NCI-H1092 treated with DMSO at 0.1 percent for 48 hours (cell line): ENCODE measurements at places on chromosomes 7 and 10.
A peak's percentile ranks its signal among the peaks of the same experiment; 100 is the strongest.

DNA sequence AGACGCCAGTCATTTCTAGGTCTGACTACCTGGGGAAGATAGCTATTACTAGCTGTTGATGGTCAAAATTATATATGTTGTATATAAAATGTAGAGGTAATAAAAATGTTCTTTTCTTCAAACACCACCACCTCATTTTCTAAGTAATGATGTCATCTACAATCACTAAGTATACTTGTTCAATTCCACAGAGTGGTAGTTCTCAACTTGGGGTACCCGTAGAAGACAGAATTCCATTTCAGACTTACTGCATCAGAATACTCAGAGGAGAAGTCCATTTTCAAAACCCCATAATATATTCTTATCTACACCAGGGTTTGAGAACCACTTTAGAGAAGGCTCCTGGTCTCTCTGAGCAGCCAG, 191.9 kb downstream of the PTN start:
- no peak for DNase-seq

GRCh38 chr7:92715963-92716362, 120.4 kb downstream of the CDK6 start:
- no peak for DNase-seq

GRCh38 chr7:130272381-130273080, 5.9 kb downstream of the CPA2 start:
- peak; percentile 83 for DNase-seq

GRCh38 chr7:8105449-8106095, 137.0 kb downstream of the GLCCI1 start:
- no peak for DNase-seq

- DNase-seq: no peak
These were observed 12.6 kb downstream of the TSPAN15 start for GRCh38 chr10:69463886-69464285.

GRCh38 chr7:95334447-95334846, 10.1 kb upstream of the PON1 start:
- no peak for DNase-seq

GRCh38 chr7:131605280-131605878, 49.0 kb upstream of the PODXL start:
- no peak for DNase-seq

GRCh38 chr10:84352251-84352842, 24.0 kb downstream of the CCSER2 start:
- peak; percentile 4 for DNase-seq

DNA sequence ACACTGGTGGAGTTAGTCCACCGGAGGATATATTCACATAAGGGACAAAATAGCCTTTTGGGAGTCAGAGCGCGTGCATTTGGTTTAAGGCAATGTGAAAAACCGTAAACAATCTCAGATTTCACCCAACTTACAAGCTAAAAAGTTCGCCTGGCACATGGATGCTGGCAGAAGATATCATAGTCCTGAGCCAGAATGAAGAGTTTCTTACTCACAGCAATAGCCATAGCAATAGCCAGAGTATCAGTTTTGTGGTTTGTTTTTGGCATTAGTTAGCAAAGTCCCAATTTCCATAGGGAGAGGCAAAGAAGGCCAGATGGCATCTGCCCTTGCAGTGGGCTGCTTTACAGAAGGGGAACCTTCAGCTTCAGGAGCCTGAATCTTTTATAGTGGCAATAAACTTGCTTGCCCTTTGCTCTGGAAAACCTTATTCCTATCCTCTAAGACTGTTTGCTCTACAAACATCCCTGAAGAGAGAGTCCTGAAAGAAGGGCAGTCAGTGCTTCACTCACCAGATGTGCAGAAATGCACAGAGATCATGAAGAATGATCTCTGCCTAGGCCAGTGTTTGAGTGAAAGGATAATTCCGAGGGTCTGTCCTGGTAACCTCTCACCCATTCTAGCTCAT, 28.7 kb upstream of the RSBN1L start:
- DNase-seq: no peak

DNA sequence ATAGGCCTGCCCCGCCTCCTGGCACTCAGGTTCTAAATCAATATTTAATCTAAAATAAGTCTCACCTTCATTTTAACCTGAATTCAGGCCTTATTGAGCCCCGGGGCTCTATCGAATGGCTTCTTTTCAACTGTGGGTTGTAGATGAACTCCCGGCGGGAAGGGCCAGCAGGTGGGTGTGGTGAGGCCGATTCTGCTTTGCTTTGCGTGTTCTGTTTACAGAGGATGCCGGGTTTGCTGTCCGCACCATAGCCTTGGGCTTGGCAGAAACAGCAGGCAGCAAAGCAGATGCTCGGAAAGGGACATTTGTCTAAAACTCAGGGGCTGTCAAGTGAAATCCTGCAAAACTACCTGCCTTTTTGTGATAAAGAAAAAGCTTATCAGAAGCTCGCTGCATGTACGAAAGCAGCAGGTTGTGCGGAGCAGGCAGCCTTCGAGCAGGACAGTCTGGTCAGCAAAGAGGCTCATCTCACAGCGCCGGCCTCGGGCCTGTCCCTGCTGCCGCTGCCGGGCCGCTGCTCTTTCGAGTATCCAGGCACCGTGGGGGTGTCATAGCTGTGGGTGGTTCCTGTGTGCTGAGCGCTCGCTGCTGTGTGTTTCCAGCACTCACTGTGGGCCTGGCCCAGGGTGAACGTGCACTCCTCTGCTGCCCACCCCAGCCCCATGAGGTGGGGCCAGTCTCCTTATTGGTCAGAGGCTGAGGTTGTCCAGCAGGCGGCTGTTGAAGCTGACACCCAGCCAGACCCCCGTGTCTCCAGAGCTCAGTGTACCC, 434.8 kb upstream of the FOXK1 start:
- DNase-seq: no peak

GRCh38 chr7:143373255-143373794, 7.8 kb upstream of the ZYX start:
- no peak for DNase-seq

GRCh38 chr7:18458830-18459229, 36.7 kb upstream of the HDAC9 start:
- DNase-seq: no peak

GRCh38 chr7:125255810-125256209, 326.2 kb upstream of the POT1 start:
- no peak for DNase-seq

DNA sequence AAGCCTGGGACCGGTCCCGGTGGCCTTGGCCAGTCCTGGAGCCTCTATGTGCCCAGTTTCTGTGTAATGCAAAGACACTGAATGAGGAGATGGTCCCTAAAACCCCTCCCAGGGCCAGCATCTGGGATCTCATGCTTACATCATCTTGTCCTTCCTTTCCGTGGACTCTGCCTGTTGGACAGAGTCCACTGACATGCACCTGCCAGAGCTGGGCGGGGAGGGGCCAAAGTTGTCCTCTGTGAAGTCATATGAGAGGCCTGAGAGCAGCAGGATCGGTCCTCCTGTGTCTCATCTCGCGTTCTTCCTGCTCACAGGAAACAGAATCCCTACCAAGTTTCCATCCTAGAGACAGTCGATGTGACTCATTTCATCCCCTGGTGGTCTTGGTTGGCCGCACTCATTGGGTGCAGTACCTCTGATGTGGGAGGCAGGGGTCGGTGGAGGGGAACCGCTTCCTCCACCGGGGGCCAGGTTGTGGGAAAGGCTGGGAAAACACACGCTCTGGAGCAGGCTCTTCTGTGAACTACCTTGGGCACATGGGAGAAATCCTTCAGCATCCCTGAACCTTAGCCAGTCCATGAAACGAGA, 389.6 kb upstream of the PODXL start:
- no peak for DNase-seq

- DNase-seq: no peak
These were observed 272.7 kb upstream of the MBL2 start for GRCh38 chr10:53045315-53045714.

- DNase-seq: no peak
These were observed 157.1 kb upstream of the PRKCQ start for GRCh38 chr10:6737080-6737641.

DNA sequence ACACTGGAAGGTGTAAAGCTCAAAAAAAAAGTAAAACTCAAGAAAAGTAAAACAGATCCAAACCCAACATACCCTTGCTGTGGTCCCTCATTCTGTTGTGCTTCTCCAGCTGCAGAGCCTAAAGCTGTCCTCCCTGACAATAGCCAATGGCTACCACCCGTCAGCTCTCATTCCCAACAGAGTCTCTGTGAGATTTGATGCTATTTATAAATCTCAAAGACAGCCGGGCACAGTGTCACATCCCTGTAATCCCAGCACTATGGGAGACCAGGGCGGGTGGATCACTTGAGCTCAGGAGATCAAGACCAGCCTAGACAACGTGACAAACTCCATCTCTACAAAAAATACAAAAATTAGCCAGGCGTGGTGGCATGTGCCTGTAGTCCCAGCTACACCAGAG, 116.0 kb downstream of the KMT2E start:
- DNase-seq: no peak

GRCh38 chr10:126538439-126539135, 131.9 kb downstream of the C10orf90 start:
- DNase-seq: no peak

- DNase-seq: no peak
These were observed 177.7 kb upstream of the PRSS1 start for GRCh38 chr7:142571581-142571980.

DNA sequence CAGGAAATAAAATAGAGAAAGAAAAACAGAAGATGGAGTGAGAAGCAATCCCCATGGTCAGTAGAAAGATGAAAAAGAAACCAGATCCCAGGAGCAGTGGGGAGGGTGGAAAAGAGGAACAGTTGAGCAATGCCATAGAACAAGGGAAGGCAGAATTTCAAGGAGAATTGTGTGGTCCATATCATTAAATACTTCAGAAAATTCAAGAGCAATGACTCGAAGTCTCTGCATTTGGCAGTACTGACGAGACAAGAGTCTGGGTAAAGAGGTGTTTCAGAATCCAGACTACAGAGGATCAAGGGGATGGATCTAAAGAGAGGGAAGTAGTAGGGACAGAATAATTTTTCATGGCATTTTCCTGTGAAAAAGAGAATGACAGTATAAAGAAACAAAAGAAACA, 512.6 kb downstream of the PHTF2 start:
- no peak for DNase-seq

- DNase-seq: no peak
These were observed 7.8 kb upstream of the UBE2D1 start for GRCh38 chr10:58326967-58327381.

DNA sequence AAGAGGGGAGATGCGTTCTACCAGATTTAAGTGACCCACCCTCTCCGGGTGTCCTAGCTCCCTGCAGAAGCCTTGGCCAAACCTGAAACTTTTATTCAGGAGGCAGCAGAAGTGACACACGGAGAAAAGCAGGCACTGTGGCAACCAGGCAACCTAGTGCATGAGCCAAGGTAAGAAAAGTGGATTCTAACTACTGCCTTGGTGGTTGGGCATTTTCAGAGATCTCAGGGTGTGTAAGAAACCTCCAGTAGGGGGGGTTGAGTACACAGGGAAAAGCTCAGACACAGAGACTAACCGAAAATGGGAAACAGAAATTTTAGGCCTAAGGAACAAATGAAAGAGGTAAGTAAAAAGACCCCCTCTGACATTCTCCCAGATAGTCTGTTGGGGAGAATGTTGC, 645.7 kb downstream of the ANKRD7 start:
- peak; percentile 34 for DNase-seq

- DNase-seq: peak; percentile 40
These were observed 350.1 kb downstream of the KIF20B start for GRCh38 chr10:90051474-90051873.

- no peak for DNase-seq
These were observed 795.6 kb downstream of the REEP3 start for GRCh38 chr10:64316833-64317232.

GRCh38 chr10:35299016-35299415, 37.3 kb upstream of the CCNY start:
- DNase-seq: no peak

GRCh38 chr10:9043466-9043865, 989.0 kb downstream of the GATA3 start:
- no peak for DNase-seq

DNA sequence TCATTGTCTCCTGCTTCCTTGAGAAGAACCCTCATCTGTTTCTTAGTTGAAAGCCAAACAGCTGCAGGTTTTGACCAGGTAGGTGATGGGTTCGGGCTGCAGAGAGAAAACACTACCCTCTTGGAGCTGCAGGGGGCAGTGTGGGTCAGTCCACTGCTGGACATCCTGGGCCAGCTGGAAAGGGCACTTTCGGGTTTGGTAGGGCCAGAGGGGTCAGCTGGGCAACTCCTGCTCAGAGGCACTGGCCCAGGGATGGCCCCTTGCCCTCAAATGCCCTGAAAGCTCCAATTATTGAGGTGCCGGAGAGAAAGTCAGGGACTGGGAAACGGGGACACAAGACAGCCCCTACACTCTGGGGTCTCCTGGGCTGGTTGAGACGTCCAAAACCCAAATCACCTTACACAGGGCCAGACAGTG, 90.7 kb downstream of the MKI67 start:
- peak; percentile 2 for DNase-seq

DNA sequence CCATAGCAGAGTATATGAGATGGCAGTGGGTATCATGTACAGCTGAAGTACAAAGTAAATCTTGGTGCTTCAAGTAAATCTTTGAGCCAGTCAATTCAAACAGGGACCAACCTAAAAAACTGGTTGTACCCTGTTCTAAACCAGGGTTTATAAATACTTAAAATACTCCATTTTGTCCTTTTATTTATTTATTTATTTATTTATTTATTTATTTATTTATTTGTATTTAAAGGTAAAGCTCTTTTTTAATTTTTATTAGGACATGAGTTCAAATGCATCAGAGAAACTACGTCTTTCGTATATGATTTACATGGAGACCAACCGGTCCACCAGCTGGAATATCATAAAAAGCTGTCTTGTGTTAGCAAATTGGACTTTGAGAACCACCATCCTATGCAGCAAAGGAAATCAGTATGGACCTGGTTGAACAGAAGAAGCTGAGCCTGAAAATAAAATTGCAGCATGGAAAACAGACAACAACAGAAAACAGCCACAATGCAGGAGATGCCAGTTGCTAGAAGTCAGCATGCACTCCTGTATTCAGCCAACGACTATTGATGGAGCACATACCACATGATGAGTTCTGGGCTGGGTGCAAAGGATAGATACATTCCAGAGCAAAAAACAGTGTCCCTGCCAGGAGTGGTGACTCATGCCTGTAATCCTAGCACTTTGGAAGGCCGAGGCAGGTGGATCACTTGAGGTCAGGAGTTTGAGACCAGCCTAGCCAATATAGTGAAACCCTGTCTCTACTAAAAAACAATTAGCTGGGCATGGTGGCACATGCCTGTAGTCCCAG, 60.0 kb downstream of the PLXNA4 start:
- no peak for DNase-seq

GRCh38 chr7:139254728-139255127, 23.7 kb downstream of the UBN2 start:
- no peak for DNase-seq

- DNase-seq: no peak
These were observed 222.8 kb downstream of the THSD7A start for GRCh38 chr7:11609096-11609670.

DNA sequence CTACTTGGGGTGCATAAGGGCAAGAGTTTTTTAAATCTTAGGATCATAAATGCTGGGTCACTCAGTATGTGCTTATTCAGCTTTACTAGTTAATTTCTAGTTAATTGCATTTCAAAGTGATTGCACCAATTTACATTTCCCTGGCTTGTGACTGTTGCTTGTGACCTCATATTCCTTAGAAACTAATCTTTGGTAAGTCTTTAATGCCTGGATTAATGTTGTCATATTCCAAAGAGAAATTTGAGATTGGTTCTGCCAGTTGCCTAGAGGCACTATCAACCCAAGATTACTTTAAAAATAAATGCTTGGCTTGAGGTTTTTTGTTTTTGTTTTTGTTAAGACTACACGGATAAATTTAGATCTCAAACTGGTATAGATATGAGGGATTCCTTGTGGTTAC, 103.1 kb downstream of the ANK3 start:
- no peak for DNase-seq
